ENCODE measurements at places on chromosomes 11 and 22. TPM values are rescaled to one million over a fixed set of nuclear protein-coding genes. Genes with fewer than 3 reads are reported as not detected.

EFCAB6 gene
- total RNA-seq: 2.3 TPM

SCGB2A2 gene
- total RNA-seq: not detected

RIBC2 gene
- 8.7 TPM for total RNA-seq

ESRRA gene
- 33.8 TPM for total RNA-seq

BIK gene
- total RNA-seq: 0.61 TPM

BIRC2 gene
- 41.0 TPM for total RNA-seq

BDNF gene
- 0.07 TPM for total RNA-seq

KMT5B gene
- 43.7 TPM for total RNA-seq

DEFB131B gene
- not detected for total RNA-seq

FGF4 gene
- not detected for total RNA-seq

- DNase-seq: no peak
Observed at GRCh38 chr22:36452250-36452977, 29.0 kb downstream of the TXN2 start.

DNA sequence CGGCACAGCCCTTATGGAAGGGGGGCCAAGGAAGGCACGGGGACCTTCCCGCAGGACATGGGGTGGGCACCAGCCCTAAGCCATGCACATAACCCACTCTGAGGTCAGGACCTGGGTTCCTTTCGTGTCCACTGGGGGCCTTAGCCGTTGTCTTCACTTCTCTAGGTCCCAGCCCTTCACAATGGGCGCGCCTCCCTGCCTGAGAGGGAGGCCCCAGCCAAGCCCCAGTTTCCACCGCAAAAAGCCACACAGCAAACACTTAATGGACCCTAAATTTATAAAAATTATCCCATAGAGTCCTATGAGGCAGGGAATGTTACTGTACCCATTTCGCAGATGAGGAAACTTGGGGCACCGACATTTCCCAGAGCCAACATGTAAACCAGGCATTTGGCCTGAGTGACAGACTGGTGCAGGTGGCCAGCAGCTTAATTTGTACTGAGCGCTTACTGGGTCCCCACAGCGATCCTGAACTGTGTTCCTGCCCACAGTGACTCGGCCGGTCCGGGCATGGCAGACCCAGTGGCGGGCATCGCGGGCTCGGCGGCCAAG is 1.2 kb downstream of the GAS2L1 start:
- DNase-seq: no peak

DNA sequence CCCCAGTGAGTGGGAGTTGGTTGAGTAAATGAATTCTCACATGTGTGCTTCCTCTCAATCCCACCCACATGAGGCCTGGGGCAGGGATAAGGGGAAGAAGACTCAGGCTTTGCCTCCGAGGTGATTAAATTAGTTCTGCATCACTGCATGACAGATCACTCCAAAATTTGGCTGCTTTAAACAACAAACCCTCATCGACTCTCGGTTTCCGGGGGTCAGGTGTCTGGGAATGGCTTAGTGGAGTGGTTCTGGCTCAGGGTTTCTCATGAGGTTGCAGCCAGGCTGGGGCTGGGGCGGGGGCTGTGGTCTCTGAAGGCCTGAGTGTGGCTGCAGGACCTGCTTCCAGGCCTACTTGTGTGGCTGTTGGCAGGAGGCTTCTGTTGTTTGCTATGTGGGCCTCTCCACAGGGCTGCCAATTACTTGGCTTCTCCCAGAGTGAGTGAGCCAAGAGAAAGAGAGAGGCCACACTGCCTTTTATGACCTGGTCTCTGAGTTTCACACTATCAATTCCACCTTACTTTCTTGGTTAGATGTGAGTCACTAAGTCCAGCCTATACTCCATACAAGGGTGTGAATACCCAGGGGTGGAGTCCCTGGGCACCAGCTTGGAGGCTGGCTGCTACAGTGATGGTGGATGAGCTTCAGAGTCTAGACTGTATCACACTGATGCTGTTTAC is 15.9 kb downstream of the MOGAT2 start:
- no peak for DNase-seq

DNA sequence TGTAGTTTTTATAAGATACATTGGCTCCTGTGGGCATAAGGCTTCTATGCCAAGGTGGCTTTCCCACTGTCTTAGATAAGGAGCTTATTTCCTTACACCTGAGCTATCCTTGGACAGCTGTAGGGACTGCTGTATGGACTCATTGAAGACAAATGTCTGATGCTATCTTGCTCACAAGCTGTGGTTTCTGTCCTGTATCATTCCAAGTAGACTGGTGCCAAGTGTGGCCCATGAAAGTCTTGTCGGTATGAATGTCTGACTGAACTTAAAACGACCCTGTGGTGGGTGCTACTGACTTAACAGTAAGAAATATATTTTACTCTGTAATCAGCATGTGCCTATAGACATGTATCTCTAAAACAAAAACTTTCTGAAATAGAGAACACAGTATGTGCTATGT is 45.0 kb downstream of the LARGE2 start:
- no peak for DNase-seq

DNA sequence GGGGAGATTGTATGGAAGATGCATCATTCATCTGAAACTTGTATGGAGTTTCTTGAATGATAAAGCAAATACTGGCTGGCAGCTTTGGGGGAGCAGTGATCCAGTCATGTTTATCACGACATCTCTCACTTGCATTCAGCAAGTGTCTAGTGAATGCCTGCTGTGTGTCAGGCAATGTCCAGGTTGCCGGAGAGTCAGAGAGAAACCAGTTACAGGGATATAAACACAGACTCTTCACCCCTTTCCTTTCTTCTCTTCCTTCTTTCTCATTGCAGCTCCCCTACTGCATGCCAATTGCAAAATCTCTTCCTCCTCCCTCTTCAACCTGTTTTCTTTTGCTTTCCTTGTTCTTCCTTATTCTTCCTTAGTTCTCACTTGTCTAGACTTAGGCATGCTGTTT is 206.6 kb upstream of the SEZ6L start:
- DNase-seq: no peak

GRCh38 chr11:134272381-134273316 is 3.5 kb upstream of the GLB1L3 start:
- no peak for DNase-seq

DNA sequence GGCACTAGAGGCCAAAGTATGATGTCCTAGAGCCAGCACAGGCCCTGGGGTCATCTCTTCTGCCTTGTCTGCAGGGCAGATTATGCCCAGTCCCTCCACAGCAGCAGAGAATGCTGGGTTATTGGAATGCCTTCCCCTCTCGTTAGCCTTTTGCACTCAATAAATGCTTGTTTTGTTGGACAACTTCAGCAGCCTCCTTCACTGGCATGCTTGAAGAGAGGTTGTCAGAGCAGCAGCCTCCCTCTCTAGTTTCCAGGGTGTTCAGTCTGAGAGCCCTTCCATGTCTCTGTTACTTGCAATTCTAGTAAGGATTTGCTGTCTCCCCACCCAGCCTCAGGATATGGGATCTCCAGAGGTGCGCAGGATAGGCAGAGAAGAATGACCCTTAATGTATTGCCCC is 82.9 kb downstream of the PKNOX2 start:
- no peak for DNase-seq

DNA sequence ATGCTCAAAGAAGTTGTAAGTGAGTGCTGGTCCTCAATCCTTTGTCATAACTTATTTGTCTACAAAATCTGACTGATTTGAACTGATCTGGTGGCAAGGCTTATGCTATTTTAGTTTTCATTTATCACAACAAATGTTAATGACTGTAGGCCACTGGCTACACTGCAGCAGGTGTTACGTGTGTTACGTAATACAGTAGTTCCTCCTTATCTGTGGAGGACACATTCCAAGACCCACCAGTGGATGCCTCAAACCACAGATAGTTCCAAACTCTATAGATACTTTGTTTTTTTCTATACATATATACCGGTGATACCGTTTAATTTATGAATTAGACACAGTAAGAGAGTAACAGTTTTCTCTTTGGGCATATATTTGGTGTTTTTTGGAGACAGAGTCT is 7.0 kb downstream of the MADD start:
- no peak for DNase-seq

- DNase-seq: no peak
Observed at GRCh38 chr11:86418917-86419316, 44.2 kb downstream of the CCDC81 start.

GRCh38 chr11:81644239-81644840 is 1089.3 kb downstream of the FAM181B start:
- peak; percentile 6 for DNase-seq

GRCh38 chr11:37905707-37906417 is 1307.8 kb upstream of the RAG2 start:
- no peak for DNase-seq

DNA sequence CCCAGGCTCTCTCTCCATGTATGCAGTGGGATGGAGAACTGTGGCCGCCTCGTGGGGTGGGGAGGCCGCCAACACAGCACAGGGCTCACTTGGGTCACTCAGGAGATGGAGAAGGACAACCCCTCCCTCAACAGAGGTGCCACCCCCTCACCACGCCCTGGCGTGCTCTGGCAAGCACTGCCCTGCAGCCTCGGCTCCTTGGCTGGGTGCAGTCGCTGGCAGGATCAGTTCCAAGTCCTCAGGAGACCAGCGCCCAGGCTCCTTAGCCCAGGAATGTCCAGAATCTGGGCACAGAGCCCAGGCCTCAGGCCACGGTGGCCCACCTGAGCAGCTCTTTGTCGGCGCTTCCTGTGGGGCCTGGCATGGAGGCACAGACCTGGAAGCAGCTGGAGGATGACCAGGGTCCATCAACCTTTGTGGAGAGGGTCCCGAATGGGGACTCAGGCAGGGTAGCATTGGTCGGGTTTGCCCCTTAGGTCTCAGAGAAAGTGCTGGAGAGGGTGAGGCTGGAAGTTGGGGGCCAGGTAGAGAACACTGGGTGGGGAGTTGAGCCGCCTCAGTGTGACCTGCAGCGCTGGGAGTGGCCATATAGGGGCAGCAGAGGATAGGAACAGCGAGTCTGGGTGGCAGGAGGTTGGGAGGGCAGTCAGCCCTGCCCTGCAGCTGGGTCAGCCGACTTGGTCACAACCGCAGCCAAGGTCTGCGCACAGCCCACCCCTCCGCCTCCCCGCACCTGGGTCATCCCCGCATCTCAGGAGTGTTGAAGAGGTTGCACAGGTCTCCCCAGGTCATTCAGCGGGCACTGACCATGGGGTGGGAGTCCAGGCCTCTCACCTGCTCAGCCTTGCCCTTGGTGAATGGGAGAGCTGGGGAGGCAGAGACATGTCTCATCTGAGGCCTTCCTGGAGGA is 8.2 kb downstream of the SUSD2 start:
- DNase-seq: peak; percentile 65

DNA sequence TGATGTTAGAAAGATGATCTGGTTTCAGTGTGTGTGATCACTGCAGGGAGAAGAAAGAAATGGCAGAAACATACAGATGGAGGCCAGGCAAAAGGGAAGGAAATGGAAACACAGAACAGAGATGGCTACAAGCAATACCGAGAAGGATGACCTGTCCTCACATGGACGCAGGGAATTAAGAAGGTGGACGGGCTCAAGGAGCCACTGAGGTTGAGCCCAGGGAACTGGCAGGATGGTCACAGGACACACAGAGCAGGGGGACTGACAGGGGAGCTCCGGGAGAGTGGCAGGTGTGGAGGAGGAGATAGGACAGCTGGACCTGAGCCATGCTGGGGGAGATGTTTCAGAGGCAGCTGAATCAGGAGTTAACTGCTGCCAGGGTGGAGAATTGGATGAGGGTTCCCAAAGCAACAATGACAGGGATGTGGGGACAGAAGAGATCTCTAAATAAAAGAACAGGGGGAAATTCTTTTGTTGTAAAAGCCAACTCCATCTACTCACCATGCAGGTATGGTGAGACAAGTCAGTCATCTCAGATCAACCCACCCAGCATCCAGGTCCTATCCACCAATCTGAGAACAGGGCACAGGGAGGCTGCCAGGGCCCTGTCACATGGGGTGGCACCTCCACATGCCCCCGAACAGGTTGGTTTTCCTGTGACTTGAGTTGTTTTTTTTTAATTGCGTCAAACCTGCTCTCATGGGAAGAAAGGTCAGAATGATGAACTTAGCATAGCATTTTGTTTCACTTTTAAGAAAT is 26.3 kb downstream of the KLHL22 start:
- DNase-seq: no peak

- DNase-seq: no peak
Observed at GRCh38 chr11:117625237-117625636, 171.8 kb downstream of the DSCAML1 start.

GRCh38 chr11:66851698-66852465 is 5.0 kb upstream of the LRFN4 start:
- no peak for DNase-seq

DNA sequence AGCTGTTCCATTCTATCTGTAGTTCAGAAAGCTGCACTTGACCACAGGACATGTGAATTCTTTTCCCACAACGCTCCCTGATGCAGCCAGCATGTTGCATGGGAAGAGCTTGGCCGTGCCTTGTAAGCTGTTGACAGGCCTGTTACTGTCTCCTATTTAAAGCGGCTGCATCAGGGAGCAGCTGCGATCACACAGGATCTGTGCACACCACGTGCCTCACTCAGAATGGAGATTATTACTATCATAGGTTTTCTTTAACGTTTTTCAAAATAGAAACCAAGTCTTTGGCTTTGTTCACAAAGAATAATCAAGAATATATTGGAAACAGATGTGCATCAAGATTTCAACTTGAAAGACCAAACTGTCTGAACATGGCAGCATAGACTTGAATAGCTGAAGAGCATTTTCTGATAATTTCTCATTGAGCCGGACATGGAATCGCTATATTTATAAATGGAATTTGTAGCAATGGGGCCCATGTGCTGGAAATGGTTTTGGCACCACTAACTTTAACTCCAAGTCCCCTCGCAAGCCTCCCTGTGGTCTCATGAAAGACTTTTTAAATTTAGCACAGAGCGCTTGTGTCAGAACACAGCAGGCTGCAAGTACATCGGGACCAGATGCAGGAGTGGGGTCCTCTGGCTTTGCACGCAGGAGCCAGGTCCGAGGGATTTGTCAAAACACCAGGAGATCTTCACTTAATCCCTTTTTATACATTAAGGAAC is 40.8 kb upstream of the MYO18B start:
- no peak for DNase-seq

- no peak for DNase-seq
Observed at GRCh38 chr11:69496202-69496557, 14.7 kb downstream of the LINC01488 start.

DNA sequence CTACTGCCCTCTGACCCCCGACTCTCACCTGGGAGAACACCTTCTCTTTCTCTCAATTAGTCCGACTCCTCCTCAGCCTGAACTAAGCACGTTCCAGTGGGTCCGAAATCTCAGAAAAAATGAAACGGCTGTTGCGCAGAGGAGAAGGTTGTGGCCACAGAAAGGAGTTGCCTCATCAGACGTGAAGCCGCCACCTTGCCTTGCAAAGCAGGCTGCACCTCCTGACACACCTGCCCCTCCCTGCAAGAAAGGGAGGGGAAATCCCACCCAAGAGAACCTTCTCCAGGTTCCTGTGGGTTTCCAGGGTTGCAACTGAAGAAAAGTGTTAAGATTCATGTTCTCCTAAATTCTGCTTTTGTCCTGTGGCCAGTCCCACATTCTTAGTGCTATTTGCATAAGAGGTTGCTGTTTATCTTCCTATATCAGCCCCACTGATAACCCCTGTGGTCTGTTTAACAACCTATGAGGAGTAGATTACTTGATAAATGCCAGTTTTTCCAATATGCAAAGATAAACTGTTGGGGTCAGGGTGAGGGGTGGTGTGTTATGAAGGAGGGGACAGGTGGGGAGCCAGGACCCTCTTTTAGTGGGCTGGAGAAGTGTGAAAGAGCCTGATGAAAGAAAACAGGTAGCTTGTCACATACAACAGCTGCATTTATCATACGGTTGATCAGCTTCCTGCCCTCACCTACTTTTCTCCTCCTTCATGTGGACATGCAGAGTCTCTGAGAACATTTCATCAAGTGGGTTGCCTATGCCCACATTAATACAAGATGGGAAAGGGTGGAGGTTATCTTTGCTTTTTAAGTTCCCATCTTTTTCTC is 18.2 kb downstream of the ZBTB16 start:
- DNase-seq: no peak

GRCh38 chr11:70068345-70068744 is 9.8 kb upstream of the ANO1 start:
- DNase-seq: no peak

- DNase-seq: peak; percentile 14
Observed at GRCh38 chr11:35223371-35223796, 84.4 kb downstream of the CD44 start.
